ENCODE measurements at places on chromosomes 16 and 17.

- no peak for DNase-seq
These were observed 49.2 kb upstream of the EMP2 start for GRCh38 chr16:10629592-10629963.

- no peak for DNase-seq
These were observed 4.1 kb downstream of the CCL2 start for GRCh38 chr17:34259146-34259545.

- no peak for DNase-seq
These were observed 75.0 kb downstream of the RAP1GAP2 start for GRCh38 chr17:2871205-2871604.

DNA sequence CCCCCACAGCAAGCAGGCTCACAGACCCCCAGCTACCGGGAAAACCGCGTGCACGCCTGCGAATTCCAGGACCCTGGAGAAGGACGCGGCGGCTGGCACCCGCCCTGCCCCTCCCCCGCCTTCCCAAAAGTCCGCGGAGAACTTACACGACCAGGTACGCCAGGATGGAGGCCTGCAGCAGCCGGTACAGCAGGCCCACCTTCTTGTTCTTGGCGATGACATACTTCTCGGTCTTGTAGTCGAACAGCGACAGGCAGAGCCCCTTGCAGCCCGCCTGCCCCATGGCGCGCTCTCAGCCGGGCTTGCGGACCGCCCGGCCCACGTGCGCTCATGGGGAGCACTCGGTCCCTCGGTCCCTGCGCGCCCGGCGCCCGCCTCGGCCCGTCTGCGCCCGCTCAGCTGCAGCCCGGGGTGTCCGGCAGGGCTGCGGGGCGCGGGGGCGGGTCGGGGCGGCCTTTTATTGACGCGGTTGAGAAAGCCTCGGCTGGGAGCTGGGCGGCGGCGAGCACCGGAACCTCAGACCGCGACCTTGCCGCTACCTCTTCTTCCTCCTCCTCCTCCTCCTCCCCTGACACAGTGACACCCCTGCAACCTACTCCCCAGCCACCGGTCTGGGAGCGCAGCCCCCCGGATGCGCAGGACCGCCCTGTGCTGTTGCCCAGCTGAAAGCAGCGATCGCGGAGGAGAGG is at the start of gene P2RX5:
P2RX5 (minus strand) TSS at position 433 of the 689 bp plus-strand sequence; CDS start at position 283, 150 bp downstream.
- peak; percentile 26 for DNase-seq

GRCh38 chr17:17712268-17712924 is 31.1 kb downstream of the RAI1 start:
- DNase-seq = no peak

DNA sequence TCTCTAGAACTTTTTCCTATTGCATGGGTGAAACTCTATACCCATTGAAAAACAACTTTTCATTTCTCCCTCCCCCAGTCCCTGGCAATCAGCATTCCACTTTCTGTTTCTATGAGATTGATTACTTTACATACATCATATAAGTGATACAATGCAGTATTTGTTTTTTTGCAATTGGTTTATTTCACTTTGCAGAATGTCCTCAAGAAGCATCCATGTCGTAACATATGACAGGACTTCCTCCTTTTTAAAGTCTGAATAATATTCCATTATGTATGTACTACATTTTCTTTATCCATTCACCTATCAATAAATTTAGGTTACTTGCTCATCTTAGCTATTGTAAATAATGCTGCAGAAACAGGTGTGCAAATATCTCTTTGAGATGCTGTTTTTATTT is 8.8 kb downstream of the IL21R start:
- no peak for DNase-seq

GRCh38 chr17:17376362-17376761 is 73.2 kb downstream of the NT5M start:
- no peak for DNase-seq

GRCh38 chr17:67633751-67634211 is 84.0 kb upstream of the NOL11 start:
- DNase-seq = no peak

DNA sequence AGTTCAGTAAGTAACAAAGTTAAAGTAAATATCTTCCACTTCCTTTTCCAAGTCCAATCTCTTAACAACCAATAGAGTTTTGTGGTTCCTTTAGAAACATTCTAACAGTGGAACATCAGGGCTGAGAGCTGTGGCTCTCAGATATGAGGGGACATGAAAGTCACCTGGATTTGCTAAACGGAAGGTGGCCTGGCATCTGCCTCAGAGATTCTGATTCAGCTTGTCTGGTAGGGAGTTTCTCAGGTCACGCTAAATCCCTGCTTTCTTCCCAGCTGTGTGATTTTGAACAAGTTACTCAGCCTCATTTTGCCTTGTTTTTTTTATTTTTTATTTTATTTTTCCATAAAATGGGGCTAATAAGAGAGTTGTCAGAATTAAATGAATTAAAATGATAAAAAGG is 411.0 kb upstream of the CDH11 start:
- no peak for DNase-seq
